CMK (cell line): ENCODE measurements at places on chromosomes 7 and 10.

DNA sequence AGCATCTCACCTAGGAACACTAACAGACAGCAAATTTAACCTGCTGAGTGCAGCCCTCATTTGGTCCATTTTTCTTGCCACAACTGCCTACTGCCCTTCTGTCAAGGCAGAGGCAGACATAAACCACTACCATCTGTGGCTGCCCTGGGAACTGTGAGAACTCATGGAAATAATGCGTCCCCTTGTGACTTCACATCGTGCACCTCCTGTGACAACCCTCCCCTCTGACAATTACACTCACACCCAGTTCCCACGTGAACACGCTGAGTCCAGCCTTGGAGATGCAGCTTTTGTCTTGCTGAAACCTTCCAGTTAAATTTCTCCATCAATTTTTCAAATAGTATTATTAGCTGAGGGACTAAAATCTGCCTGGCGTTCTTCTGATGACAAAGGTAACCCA is 193.1 kb upstream of the KLF14 start:
- DNase-seq: no peak

GRCh38 chr7:33446551-33446950 is 317.2 kb downstream of the BBS9 start:
- DNase-seq: no peak

DNA sequence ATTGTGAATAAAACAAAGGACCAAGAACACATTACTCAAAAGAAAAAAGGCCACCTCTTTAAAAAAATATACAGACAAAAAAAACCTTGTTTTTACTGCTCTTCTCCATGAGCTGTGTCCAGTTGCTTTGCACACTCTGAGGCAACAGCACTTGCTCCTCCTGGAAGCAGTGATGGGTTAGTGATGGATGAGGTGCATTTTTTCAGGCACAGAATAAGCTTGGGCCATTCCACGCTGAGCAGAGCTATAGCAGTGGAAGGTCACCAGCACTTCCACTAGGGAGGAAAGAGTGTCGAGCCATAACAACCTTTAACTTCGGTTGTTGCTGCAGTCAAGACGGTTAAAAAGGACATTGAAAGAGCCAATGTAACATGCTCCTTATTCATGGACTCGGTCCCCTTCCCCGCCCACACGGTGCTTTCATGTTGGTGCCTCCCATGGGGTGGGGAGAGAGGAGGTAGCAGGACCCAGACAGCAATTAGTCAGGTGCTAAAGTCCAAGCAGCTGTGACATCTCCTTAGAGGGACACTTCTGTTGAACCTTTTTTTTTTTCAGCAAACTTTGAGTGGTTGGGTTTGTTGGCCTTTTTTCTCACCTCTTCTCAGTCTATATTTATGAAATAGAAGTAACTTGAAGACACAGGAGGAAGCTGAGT is 136.5 kb upstream of the ADARB2 start:
- DNase-seq: no peak

- DNase-seq: no peak
Observed at GRCh38 chr7:90532231-90532929, 62.9 kb downstream of the PTTG1IP2 start.
